HuH-7 (cell line): ENCODE measurements at places on chromosomes 6 and 20.

GRCh38 chr6:134950482-134950881, 581 bp upstream of the ALDH8A1 start:
- DNase-seq = no peak

DNA sequence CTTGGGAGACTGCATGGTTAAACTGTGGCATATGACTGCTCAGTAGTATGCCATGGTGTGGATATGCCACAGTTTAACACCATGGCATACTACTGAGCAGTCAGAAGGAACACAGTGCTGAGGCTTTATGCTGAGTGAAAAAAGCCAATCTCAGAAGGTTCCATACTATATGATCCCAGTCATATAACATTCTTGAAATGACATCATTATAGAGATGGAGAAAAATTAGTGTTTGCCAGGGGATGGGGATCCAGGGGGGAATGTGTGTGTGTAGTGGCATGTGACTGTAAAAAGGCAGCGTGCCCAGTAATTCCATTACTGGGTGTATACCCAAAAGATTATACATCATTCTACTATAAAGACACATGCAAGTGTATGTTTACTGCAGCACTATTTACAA, 85.8 kb downstream of the FOXF2 start:
- no peak for DNase-seq

DNA sequence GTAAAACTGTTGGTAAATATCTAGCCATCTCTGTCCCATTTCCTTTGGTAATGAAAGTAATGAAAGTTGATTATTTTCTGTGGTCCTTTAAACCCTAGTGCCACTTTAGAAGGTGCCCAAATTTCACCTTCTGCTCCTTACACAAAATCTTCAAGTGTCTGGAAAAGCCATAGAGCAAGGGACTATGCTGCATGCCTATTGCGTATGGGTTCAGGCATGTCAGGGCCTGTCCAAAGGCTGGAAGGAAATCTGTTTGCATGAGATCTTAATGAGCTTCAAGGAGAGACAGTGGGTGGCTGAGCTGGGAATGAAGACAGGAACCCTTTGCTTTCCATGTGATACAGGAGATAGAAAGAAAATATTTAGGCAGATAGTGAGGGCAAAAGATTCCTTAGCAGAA, 66.6 kb upstream of the CCN6 start:
- no peak for DNase-seq

GRCh38 chr6:94349227-94349626, 929.9 kb upstream of the EPHA7 start:
- no peak for DNase-seq

GRCh38 chr20:4904127-4904860, 97.0 kb downstream of the SLC23A2 start:
- DNase-seq = no peak

GRCh38 chr6:147776631-147777213, 268.2 kb downstream of the SAMD5 start:
- DNase-seq = no peak

DNA sequence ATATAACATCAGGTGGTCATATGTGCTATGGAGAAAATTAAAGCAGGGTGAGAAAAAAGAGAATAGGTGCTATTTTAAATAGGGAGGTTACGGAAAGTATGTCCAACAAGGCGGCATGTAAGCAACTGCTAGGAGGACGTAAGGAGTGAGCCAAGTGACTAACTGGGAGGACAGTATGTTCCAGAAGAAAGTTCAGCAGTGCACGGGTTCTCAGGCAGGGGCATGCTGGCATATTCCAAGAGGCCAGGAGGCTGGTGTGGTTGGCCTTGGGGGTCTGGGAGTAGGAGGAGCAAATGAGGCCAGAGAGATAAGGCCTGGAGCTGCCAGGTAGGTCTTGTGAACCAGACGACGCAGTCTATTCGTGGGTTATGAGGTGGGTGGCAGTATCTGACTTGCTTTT, 112.4 kb downstream of the ARMC2 start:
- DNase-seq = no peak

- no peak for DNase-seq
These were observed 248.0 kb downstream of the PHF3 start for GRCh38 chr6:63883597-63883996.

- DNase-seq = no peak
These were observed 789.5 kb downstream of the DHX35 start for GRCh38 chr20:39751557-39752137.
